ENCODE measurements at places on chromosomes 11 and 22.
A peak's percentile ranks its signal among the peaks of the same experiment; 100 is the strongest.

GRCh38 chr11:72833811-72834493 is 19.7 kb downstream of the ATG16L2 start:
- DNase-seq, result no peak

GRCh38 chr22:37007651-37008050 is 11.6 kb downstream of the TST start:
- no peak for DNase-seq

DNA sequence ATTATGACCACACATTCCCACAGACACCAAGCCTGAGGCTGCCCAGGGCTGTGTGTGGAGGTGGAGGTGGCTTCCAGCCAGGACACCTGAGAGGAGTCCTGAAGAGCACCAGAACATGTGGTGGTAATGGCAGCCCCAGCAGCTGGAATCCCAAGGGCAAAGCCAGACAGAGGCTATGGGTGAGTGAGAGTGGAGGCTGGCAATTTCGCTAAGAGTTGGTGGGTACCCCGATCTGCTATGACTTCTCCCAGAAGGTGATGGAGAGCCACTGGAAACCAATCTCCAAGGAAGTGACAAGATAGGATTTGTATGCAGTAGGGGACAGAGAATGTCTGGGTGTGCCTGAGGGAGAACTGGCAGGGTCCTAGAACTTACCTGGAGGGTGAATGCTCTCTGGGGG is 69.3 kb upstream of the CLTCL1 start:
- DNase-seq, result no peak

DNA sequence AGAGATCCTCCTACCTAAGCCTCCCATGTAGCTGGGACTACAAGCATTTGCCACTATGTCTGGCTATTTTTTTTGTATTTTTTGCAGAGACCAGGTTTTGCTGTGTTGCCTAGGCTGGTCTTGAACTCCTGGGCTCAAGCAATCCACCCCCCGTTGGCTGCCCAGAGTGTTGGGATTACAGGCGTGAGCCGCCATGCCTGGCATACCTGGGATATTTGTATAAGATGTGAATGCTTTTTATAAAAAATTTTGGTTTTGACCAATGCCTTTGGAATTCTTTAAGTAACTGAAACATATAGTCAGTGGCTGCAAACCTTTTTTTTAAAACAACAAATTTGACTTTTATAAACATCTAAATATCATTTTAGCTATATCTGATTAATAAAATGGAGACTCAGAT is 42.4 kb downstream of the ADAMTS8 start:
- no peak for DNase-seq

DNA sequence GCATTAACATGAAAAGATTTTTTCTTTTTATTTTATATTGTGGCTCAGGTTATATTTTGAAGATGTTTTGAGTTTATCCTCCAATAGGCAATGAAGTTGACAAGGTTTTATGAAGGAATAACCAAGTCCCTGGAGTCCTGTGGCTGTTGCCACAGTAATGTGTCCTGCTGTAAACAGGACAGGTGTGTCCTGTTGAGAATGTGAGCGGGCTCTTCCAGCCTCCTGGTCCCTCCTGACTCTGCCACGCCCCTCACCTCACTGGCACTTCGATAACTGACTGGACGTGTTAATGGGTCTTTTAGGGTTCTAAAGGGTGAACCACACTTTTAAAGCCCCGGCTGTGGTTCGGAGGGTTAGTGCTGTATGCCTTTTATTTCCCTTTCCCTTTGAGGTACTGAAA is 47.8 kb upstream of the OR4B1 start:
- DNase-seq, result no peak

- peak; percentile 33 for DNase-seq
These were observed 46.0 kb upstream of the PARVA start for GRCh38 chr11:12331239-12331874.

DNA sequence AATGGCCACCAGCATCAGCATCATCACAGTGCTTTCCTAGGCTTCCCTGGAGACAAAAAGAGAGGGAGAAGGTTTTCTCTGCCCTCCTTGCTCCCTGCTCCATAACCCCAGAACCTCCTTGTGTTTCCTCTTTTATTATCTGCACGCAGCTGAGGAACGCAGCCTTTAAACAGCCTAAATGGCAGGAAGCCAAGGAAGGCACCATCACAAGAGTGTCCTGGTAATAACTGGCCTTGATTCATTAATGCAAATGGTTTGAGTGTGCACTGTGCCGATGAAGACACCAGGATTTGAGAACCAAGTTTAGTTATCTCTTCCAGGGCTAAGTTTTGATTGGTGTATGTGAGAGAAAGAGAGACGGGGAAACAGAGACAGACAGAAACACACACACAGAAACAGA is 29.4 kb upstream of the DRD2 start:
- DNase-seq, result no peak

DNA sequence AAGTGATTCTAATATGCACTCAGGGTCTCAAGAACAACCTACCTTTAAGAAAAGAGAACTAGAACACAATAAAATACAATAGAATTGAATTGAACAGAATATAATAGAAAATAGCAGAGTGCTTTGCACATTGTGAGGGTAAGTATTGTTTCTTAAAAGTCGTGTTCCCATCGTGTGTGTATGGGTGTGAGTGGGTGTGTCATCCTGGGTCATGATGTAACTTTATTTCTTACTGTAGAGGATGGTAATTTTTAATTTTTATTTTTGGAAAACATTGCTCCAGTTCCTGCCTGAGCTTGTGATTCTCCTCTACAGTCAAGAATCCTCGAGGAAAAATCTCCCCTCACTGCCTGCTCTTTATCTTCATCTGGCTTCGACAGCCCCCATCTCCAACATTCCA is 75.7 kb upstream of the CSNK2A3 start:
- DNase-seq, result no peak

DNA sequence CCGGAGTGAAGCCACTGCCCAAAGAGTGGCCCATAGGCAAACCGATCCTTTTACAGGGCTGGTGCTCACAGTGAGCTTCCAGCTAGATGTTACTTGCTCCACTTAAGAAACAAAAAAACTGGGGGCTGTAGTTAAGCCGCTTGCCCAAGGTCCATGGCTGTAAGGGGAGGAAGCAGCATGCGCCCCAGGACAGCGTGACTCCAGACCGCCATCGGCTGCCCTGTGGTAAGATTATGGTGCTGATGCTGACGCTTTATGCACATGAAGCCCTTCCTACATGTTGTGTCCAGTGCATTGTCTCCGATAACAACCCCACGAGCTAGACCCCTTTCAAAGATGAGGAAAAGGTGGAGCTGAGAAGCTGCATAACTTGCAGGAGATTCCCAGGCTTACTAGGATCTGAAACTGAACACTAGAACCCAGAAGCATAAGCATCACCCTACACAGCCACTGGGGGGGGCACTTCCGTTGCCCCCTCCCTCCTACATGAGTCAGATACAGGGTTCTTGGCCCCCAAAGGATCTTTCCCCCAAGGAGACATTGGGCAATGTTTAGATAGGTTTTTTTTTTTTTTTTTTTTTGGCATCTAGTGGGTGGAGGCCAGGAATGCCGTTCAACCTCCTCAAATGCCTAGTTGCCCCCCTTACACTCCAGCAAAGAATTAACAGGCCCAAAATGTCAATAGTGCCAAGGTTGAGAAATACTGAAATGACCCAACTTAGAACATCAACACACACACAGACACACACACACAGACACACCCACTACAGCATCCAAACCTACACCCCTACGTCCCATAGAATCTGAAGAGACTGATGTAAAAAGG is 53.9 kb downstream of the MN1 start:
- DNase-seq, result no peak

GRCh38 chr11:79404806-79405205 is 36.0 kb downstream of the TENM4 start:
- no peak for DNase-seq

- no peak for DNase-seq
These were observed 155.5 kb downstream of the SHANK2 start for GRCh38 chr11:71096751-71097388.

DNA sequence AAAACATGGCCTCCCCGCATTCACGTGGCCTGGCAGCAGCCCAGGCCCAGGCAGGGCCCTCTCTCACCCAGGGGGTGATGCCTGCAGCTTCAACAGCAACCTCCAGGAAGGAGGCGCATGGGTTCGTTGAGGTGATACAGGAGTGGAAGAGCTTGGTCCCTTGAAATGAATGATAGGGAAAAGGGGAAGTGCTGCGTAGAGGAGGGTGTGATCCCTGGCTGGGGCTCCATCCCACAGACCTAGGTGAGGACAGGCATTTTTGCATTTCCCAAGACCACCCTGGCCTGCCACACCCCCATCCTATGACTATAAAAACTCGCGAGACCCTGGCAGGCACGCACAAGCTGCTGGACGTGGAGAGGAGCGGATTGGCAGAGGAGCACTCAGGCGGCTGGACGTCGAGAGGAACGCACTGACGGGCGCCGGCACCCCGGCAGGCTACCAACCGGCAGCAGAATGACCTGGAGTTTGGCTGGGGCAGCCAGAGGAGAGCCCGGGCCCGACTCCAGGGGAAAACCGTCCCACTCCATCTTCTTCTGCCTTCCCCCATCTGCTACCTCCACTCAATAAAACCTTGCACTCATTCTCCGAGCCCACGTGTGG is 32.6 kb downstream of the RTN4R start:
- DNase-seq, result no peak

- DNase-seq, result no peak
These were observed 745 bp downstream of the NCAM1 start for GRCh38 chr11:112961751-112962578.

- DNase-seq, result peak; percentile 56
These were observed 91.0 kb downstream of the FEZ1 start for GRCh38 chr11:125404811-125405790.

GRCh38 chr11:130787092-130787616 is 129.1 kb downstream of the SNX19 start:
- no peak for DNase-seq

- no peak for DNase-seq
These were observed 2.6 kb downstream of the C11orf21 start for GRCh38 chr11:2298795-2299761.

DNA sequence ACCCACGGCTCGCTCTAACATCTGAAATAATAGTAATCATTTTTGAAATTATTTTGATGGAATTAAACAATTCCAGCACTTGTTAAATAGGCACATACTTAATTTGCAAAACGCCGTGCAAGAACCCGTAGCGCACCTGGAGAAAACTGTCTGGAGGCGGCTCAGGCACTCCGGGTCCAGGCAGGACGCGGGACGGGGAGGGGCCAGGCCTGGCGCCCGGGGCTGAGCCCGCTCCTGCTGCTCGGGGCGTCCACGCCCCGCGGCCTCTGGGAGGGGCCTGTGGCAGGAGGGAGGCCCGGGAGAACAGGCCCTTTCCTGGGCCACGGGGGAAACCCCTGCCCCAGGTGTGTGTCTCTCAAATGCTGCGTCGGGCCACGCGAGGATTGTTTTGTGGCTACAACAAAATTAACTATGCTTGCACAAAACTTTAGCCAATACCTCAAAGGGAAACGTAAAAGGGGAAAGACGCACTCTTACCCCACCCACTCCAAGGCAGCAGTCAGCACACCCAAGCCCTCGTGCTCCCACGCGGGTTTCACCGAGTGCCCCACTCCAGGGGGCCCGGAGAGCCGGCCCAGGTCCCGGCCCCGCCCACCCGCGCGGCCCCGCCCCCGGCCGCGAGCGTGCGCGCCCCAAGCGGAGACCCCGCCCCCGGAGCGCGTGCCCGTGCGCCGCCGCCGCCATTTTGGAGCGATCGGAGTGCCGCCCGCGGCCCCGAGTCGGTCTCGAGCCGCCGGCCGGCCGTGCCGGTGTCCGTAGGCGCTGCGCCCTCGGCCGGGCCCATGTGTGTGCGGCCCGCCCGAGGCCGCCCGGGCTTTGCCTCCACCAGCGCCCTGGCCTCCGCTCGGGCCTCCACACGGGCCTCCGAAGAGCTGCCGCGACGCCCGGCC is at the start of gene PPP6R2:
TSS of gene PPP6R2 (plus strand) at position 677 of the 890 bp plus-strand sequence. CDS start 50,582 bp downstream, outside the sequence.
- peak; percentile 83 for DNase-seq

- DNase-seq, result no peak
These were observed 14.3 kb downstream of the BIRC2 start for GRCh38 chr11:102361086-102362031.

- no peak for DNase-seq
These were observed 33.4 kb downstream of the FAM118A start for GRCh38 chr22:45343143-45343542.

GRCh38 chr11:75365711-75366181 is 14.3 kb upstream of the ARRB1 start:
- no peak for DNase-seq

GRCh38 chr11:121766991-121767390 is 314.2 kb upstream of the SORL1-AS1 start:
- no peak for DNase-seq

DNA sequence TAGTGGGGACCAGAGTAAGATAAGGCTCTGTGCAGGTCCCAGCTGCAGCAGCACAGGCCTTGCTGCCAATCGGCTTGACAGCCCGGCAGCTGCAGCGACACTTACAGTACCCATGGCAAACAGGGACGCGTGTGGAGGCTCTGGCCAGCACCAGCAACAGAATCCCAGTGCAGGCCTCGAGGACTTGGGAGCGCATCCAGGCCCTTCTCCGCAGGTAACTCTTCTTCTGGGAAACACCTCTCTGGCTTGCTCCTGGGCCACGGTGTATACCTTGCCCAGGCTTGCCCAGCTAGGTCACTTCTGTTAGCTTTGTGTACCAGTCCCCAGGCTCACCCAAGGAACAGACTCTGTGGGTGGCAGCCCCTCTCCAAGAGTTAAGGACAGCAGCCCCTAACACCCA is 126.7 kb downstream of the CTTN start:
- no peak for DNase-seq

DNA sequence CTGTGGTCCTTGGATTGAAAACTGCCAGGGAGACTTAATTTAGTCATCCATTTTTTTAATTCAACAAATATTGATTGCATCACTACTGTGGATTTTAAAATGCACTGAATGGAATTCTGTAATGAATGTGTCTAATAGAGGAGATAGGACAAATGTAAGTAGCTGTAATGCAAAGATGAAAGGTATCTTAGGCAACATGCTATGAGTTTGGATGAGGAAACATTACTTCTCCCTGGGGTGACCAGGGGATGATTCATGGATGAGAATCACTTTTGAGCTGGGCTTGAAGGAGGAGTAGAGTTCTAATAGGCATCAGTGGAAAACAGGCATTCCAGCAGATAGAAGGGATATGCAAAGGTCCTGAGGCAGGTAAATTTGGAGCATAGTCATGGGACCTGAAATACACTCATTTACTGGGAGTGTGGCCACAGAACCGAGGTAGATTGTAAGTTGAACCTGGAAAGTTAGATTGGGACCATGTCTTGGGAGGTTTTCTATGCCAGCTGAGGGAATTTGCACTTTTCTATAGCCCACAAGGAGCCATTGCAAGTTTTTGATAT is 43.4 kb downstream of the PKNOX2 start:
- no peak for DNase-seq

DNA sequence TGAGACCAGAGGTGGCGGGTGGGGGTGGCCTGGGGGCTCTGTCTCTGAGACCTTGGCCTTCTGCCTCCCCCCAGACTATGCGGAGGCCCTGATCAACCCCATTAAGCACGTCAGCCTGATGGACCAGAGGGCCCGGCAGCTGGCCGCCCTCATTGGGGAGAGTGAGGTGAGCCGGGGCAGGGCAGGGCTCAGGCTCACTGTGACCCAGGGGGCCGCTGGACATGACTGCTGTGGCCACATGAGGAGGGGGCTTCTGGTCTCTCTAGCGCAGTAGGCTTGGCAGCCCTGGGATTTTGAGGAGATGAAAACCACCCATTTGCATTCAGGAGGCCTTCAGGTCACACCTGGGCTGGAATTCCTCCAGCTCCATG is 12.6 kb downstream of the PLCB3 start:
- DNase-seq, result no peak

Measured in stimulated activated CD8-positive, alpha-beta memory T cell treated with anti-CD3 and anti-CD28 coated beads, Interleukin-7, amount 100 ng/mL, for 1 hour (primary cell).